ENCODE measurements at places on chromosomes 11 and 22.
A peak's percentile ranks its signal among the peaks of the same experiment; 100 is the strongest.

DNA sequence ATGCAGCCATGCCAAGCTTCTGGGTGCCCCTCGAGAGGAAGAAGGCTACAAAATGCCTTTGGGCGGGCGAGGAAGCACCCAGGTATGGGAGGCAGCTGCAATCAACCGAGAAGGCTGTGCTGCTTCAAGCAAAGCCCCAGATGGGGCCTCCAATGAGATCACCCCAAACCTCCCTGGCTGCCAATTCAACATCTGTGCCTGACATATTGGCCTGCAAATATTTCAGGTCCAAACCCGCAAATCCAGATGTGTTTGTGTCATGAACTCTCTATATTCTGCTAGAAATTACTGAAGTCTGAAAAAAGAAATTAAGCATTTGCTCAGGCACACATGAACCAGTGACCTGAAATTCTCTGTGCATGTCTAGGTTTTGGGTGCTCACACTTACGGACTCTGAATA lies 78.8 kb upstream of the RCN1 start:
- no peak for DNase-seq

- no peak for DNase-seq
Observed at GRCh38 chr11:122085264-122085663, 30.8 kb downstream of the BLID start.

GRCh38 chr22:36284171-36284571 lies 31.2 kb downstream of the APOL1 start:
- DNase-seq = no peak

DNA sequence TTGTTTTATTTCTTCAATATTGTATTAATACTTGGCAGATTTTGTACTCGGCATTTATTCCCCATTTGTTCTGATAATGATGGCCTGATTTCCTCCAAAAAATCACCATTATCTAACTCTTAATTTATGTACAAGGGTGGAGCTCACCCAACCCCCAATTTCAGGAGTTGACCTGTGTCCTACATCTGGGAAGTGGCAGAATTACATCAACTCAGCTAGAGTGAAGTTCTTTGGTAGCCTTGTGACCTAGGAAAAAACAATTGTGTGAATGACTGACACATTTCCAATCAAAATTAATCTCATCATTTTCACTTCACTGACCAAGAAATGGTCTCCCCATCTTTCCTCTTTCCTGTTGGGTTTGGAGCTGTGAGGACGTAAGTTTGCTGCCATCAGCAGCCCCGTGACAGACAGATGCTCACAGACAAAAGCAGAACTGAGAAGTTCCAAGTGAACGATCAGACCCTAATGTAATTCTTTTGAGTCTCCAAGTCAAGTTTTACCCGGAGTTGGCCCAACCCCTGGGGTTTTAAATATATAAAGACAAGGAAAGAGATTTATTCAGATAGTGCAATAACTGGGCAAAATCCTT lies 16.6 kb upstream of the MS4A6E start:
- no peak for DNase-seq

- DNase-seq = no peak
Observed at GRCh38 chr11:16133867-16134266, 222.5 kb downstream of the SOX6 start.

DNA sequence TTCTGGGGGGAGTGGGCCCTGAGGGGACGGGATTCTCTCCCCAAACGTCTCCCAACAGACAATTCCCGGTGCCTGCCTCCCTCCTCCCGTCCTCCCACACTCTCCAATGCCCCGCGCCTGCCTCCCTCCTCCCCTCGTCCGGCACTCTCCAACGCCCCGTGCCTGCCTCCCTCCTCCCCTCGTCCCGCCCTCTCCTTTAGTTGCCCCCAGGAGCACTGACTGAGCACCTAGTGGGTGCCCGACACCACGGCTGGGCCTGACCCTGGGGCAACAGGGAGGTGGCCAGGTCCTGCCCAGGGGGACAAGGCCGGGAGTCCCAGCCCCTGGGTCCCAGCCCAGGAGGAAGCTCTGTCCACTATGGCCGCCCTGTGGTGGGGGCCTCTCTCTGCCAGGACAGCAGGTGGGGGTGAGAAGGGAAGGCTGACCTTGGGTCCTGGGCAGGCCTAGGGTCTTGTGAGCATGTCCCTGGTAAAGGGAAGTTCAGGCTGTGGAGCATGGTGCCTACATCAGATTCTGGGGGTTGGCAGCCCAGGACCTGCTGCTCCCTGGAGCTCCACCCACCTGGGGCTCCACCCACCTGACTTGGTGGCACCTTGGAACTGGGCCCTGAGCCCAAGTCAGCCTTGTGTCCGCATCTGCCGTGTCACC lies 942.3 kb downstream of the BRD1 start:
- no peak for DNase-seq

GRCh38 chr11:1656061-1656441 lies 26.5 kb downstream of the KRTAP5-5 start:
- no peak for DNase-seq

GRCh38 chr22:46619830-46620501 lies at the start of gene GRAMD4:
Gene GRAMD4 (plus strand): TSS chr22:46620386. CDS start chr22:46626800, 6,414 bp downstream.
- peak; percentile 62 for DNase-seq

GRCh38 chr22:32699001-32699582 lies 102.4 kb upstream of the TIMP3 start:
- DNase-seq = no peak

DNA sequence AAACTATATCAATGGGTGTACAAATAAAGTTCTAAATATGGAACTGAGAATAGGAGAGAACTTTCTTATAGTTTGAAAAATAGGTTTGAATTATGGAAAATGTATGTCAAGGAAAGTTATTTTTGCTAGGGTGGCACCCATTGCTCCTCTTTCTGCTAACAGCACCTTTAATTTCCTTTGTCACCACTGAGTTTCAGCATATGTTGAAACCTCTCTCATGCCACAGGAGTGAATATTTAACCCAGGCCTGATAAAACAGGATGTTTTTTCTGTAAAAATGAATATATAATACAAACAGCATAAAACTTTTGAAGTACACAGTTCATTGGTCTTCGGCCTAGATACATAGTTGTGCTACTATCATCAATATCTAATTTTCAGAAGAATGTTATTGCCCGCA lies 385.5 kb upstream of the ANO5 start:
- no peak for DNase-seq

- no peak for DNase-seq
Observed at GRCh38 chr11:65952052-65952521, 6.8 kb downstream of the TSGA10IP start.

DNA sequence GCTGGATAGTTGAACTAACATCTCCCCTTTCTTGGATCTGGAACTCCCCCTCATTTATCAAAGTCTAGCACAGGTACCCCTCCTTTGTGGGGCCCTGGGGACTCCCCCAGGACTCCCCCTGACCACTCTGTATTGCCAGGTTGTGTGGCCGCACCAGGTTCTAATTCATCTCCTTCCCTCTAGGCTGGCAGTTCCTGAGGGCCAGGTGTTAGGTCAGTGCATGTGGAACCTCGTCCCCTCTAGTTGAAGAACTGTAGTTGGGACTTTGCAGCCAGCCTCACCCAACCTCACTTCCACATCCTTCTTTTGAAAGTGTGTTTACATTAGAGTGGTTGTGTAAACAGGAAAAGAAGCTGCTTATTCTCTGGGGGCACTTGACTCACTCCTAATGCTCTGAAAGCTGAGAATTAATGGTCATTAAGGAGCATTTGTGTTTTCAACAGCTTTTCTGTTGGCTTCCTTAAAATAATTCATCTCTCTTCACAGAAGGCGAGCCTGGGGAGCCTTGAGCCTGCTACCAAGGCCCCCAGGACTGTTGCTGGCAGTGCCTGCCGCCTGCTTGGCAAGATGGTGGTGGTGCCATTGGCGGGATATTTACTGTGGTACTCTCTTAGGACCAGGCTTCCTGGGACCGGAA lies 11.8 kb downstream of the UPB1 start:
- DNase-seq = no peak

GRCh38 chr22:31142285-31142684 lies 2.0 kb upstream of the PLA2G3 start:
- no peak for DNase-seq

GRCh38 chr11:76321820-76322524 lies 59.0 kb downstream of the THAP12 start:
- DNase-seq = no peak

GRCh38 chr11:93160808-93161207 lies 37.0 kb downstream of the SLC36A4 start:
- no peak for DNase-seq

DNA sequence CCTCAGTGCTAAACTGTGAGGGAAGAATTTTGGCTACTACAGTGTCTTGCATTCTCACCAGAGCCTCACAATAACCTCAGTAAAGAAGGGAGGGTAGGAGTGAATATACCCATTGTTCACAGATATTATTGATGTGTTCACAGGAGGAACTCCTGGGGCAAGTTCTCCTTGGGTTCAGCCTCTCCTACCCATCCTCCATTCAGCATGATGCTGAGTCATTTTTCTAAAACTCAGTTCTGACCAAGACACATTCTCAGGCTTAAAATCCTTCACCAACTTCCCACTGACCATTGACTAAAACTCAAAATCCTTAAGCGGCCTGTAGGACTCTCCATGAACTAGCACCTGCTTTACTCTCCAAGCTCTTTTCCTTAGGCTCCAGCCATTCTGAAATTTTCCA lies 48.7 kb downstream of the SYTL2 start:
- DNase-seq = no peak

GRCh38 chr11:34987617-34988016 lies 71.2 kb downstream of the PDHX start:
- no peak for DNase-seq

DNA sequence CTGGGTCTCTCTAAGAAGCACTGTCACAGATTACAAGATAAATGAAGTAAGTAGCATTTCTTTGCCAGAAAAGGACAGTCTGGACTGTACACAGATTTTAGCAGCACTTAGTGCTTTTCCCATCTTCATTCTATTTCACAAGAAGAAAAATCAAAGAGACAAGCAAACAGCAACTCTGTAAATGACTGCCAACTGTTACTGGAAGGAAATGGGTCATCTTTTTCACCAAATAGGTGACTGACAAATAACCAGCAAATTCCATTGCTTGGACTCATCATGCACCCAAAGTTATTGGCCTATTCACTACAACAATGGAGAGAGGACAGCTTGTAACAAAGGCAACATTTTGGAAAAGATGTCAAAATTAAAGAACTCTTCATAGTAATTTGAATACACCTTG lies 28.9 kb upstream of the CARD18 start:
- DNase-seq = no peak

DNA sequence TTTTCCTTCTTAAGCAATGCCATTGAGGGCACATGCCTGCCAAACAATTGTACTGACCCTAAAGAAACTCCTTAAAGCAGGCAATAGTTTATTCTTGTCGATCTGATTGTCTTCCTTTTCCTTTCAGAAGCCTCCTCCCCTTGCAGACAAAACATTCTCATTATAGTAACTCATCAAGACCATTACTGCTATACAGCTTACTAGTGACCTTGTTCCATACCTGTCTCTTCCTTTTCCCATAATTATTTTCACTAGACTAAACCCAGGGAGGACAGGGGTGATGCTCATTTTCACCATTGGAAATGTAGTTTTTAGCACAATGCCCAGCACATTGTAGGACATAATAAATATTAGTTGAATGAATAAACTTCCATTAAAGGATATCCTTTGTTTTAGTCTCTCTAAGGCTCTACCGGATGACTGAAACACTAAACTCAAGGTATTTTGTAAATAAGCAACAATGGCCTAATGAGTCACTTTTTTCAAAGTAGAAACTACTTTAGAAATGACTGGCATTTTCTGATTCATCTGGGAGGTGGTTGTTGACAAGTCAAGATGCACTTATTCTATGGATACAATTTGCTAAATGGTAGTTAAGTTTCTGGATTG lies 9.3 kb upstream of the MSANTD4 start:
- no peak for DNase-seq

DNA sequence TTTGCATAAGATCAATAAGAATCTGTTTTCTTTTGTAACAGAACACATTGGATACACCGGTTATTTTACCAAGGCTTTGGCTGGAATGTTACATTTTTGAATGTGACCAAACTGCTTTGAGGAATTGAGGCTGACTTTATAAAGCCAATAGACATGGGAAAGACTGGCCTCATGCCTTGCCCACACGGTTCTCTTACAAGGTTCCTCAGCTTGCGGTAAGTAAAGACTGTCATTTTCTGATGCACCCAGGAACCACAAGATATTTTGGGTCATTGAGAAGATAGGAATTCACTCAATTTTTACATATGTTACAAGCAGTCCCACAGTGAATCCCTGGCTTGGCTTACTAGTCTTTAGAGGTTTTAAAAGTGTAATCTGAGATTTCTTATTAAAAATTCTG lies 23.9 kb downstream of the OR10A6 start:
- no peak for DNase-seq

GRCh38 chr11:19344661-19345518 lies 104.1 kb upstream of the E2F8 start:
- peak; percentile 70 for DNase-seq

GRCh38 chr22:32475468-32476010 lies 928 bp downstream of the FBXO7 start:
- DNase-seq = peak; percentile 72

- DNase-seq = no peak
Observed at GRCh38 chr11:94800414-94800813, 32.3 kb downstream of the AMOTL1 start.

DNA sequence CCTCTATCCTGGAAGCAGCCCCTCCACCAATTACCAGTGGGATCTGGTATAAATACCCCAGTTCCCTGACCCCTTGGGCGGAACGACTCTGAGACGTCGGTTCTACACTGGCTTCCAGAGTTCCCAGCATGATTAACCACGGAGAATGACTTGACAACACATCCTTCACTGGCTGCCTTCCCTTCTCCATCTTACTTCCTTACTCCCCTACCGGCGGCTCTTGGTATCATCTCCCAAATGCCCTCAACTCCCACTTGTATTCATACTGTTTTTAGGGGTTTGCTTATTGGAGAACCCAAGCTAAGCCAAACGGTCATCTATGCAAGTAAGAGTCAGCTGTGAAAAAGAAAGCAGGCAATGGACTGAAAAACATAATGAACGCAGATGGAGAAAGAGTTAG lies 56.1 kb downstream of the APOL3 start:
- DNase-seq = no peak

GRCh38 chr11:22559416-22559815 lies 66.2 kb downstream of the FANCF start:
- no peak for DNase-seq

DNA sequence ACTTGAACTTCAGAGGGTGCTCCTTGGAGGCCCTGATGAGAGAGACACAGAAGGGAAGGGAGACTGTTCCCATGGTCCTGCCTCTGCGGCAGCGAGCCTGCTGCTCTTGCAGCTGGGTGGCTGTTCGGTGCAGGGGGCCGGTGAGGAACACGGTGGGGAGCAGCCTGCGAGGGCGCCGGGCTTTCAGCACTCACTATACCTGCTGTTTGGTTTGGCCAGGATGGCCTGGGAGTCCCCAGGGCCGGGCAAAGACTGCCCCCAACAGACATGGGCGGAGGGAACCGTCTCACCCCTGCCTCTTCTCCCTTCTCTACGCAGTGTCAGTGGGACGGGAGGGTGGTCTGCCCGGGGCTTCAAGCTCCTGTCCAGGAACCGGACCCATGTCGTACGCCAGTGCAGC lies 58.0 kb upstream of the PRODH start:
- DNase-seq = no peak

GRCh38 chr11:623349-623869 lies 1.3 kb downstream of the CDHR5 start:
- no peak for DNase-seq

All from anterior cingulate cortex (tissue), 58 donors.